HFF-Myc (cell line): ENCODE measurements at places on chromosomes 1 and 21.
A peak's percentile ranks its signal among the peaks of the same experiment; 100 is the strongest.

DNA sequence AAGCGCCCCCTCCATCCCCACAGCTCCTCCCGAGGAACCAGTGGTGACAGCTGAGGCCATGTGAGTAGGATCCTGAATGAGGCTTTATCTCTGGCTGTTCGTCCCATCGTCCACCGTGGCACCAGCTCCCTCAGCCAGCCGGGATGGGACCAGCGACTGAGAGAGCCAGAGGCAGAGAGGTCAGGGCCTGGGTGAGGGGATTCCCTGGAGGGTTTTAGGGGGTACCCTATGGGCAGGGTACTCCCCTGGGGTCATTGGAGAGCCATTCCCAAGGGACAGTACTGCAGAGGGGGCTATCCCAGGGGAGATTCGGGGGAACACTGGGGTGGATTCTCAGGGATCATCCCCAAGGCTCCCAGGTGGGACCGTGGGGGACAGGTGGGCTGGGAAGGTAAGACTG lies 2.4 kb downstream of the TMEM125 start:
- no peak for DNase-seq

- no peak for DNase-seq
Measured at GRCh38 chr1:110375490-110375889, 15.3 kb downstream of the SLC16A4 start.

- DNase-seq, result no peak
Measured at GRCh38 chr1:208054485-208054884, 143.6 kb upstream of the CD34 start.

GRCh38 chr1:209621286-209621685 lies 30.9 kb downstream of the LAMB3 start:
- no peak for DNase-seq

GRCh38 chr21:40454057-40454456 lies 392.9 kb downstream of the DSCAM start:
- DNase-seq, result no peak

GRCh38 chr1:223233410-223234169 lies 90.5 kb upstream of the TLR5 start:
- DNase-seq, result peak; percentile 67

- peak; percentile 17 for DNase-seq
Measured at GRCh38 chr1:228646717-228647522, 88.4 kb upstream of the RHOU start.
